Central memory CD8-positive, alpha-beta T cell (primary cell): ENCODE measurements at places on chromosomes 13 and 19.

GRCh38 chr13:112170823-112171569 is 104.0 kb downstream of the SOX1 start:
- DNase-seq: no peak

GRCh38 chr13:103325672-103326071 is 259.5 kb upstream of the SLC10A2 start:
- DNase-seq: no peak

GRCh38 chr13:48829536-48829935 is 146.2 kb upstream of the FNDC3A start:
- DNase-seq: no peak

- no peak for DNase-seq
Observed at GRCh38 chr13:90974249-90974975, 373.1 kb upstream of the MIR17HG start.

- no peak for DNase-seq
Observed at GRCh38 chr13:59494560-59494970, 669.2 kb downstream of the DIAPH3 start.

DNA sequence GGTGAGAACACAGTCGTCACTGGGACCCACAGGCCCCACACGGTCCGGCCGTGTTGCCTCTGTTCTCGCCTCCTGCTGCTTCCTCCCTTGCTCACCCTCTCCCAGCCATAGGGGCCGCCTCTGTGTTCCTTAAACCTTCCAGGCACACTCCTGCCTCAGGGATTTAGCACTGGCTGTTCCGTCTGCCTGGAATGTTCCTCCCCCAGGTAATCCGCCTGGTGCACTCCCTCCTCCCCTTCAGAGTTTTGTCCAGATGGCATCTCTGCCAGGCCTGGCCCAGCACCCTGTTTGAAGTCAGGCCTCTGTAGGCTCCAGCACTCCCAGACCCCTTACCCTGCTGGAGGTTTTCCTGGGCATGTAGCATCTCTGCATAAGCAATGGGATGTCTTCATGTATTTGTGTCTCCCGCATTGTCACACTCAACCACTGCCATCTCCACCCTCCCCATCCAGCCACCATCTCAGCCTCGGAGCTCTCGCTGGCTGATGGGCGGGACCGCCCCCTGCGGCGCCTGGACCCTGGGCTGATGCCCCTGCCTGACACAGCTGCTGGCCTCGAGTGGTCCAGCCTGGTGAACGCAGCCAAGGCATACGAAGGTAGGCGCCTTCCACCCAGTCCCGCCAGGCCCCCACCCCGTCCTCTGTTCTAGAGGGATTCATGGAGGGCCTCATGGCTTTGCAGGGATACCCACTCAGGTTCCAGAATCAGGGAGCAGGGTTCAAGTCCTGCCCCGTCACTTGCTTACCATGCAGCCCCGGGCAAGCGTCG is 25.9 kb downstream of the DPF1 start:
- no peak for DNase-seq

DNA sequence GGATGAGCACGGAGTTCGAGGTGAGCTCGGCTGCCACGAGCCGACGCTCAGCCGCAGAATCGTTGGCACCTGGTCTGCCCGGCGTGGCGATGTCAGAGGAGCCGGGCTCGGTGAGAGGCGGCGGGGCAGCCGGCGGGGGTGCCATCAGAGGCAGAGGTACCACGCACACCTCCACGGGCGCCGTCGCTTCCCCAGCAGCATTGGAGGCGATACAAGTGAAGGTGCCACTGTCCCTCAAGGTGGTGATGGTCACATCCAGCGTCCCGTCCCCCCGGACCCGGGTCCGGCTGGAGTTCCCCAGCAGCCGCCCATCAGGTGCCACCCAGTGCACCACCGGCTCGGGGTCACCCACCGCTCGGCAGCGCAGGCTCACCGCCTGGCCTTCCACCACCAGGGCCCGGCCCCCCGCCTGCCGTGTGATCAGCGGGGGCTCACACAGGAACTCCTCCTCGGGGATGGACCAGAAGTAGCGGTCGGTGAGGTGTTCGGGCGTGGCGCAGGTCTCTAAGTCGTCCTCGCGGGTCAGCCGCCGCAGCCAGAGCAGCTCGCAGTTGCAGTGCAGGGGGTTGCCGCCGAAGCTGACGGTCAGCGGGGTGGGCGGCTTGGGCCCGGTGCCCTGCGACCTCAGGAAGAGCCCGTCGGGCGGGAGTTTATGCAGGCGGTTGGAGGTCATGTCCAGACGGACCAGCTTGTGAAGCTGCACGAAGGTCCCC is 6.5 kb downstream of the LRFN1 start:
- no peak for DNase-seq

DNA sequence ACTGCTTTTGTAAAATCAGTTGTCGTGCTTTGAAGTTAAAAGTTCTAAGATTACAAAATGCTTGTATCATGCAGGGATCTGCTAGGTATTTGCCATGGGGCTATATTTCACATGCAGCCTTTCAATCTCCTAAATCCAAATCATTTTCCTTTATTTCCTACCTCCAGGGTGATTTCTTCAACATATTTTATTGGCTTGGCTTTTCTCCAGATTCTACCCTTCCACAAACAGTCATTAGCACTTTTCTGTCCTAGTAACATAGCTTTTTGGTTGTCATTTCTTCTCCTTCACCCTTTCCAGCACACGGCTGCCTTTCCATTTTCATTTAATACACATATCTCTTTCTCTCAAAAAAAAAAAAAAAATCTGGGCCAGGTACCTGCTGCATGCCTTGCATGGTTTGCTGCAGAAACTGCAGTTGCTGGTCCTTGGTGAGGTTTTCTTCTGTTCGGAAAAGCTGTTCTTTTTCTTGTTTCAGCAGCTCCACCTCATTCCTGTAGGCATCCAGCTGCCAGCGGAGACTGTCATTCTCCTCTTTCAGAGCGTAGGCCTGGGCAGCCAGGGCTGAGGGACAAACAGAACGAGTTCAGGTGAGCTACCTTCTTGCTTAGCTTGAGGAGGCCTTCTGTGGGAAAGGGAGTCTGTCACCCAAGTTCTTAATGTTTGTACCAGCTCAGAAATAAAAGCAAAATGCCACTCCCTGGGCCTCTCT is 274.7 kb downstream of the DNAJC15 start:
- DNase-seq: no peak

DNA sequence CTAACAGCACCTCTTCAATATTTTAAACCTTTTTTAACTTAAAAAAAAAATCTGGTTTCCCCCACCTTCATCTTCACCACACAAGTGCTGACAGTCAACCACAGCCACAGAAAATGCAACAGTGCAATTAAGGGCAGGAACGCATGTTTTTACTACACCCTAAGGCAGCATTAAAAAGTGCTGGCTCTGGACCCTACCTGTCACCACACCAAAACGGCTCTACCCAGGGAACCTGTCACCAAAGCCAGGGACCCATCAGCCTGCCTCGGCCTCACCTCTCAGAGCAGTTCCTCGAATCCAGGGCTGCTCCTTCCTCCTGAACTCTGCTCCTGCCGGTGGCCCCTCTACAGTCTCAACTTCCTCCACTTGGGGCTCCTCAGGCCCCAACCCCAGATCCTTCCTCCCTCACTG is 22.5 kb upstream of the SLC35E1 start:
- DNase-seq: peak; percentile 55
